ENCODE measurements at places on chromosomes 6 and 20.

GRCh38 chr20:5884465-5885335 is 65.6 kb downstream of the TRMT6 start:
- DNase-seq = no peak

DNA sequence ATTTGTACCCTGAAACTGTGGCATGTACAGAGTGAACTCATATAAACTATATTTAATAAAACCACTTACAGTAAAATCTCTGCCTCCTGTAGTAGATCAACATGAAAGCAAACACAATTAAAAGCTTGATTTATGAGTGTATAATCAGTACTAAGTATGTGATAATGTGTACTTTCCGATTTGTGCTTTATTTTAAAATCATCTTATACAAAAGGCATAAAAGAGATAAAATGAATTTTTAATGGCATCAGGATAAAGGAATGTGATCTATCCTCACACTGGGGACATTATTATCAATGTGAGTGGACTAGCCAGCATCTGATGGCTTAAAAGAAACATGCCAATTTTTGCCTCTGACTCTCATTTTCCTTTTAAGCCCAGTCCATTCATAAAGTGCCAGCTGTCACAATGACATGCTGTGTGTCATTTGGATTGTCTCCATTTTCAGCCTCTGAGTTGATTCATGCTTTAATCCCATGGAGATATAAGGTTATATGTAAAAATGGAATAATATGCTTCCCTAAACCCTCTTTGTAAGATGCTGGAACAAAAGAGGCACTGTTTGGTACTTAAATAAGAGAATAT is 831.6 kb upstream of the EYS start:
- DNase-seq = no peak

GRCh38 chr20:20736303-20736702 is 23.9 kb upstream of the RALGAPA2 start:
- DNase-seq = no peak

- no peak for DNase-seq
These were observed 259.4 kb downstream of the TAF4 start for GRCh38 chr20:61806314-61806713.

- no peak for DNase-seq
These were observed 182.8 kb downstream of the ZDHHC14 start for GRCh38 chr6:157563611-157564284.

GRCh38 chr20:57773059-57773815 is 63.4 kb upstream of the PMEPA1 start:
- no peak for DNase-seq

GRCh38 chr6:136762022-136762975 is 30.0 kb downstream of the MAP3K5 start:
- DNase-seq = no peak

- no peak for DNase-seq
These were observed 8.7 kb upstream of the NPBWR2 start for GRCh38 chr20:64116016-64116415.

GRCh38 chr6:121615493-121615892 is 180.0 kb downstream of the GJA1 start:
- no peak for DNase-seq

DNA sequence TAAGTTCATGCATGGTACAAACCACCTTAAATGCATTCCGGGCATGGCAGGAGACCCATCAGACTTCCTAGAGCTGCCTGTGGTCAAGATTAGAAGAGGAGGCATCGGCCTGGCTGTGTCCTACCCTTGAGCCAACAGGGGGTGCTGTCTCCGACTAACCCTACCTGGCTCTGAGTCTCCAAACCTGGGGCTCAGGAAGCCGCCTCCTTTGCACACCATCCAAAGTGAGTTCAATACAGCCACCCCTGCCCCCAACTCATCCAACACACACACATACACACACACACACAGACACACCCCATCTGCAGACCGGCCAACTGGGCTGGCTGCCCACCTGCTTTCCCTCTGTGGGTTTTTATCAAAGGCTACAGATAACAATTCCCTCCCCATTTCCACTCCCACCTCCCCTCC is 77.0 kb downstream of the JPH2 start:
- DNase-seq = no peak

- no peak for DNase-seq
These were observed 14.6 kb upstream of the ZMYND8 start for GRCh38 chr20:47370850-47371782.

DNA sequence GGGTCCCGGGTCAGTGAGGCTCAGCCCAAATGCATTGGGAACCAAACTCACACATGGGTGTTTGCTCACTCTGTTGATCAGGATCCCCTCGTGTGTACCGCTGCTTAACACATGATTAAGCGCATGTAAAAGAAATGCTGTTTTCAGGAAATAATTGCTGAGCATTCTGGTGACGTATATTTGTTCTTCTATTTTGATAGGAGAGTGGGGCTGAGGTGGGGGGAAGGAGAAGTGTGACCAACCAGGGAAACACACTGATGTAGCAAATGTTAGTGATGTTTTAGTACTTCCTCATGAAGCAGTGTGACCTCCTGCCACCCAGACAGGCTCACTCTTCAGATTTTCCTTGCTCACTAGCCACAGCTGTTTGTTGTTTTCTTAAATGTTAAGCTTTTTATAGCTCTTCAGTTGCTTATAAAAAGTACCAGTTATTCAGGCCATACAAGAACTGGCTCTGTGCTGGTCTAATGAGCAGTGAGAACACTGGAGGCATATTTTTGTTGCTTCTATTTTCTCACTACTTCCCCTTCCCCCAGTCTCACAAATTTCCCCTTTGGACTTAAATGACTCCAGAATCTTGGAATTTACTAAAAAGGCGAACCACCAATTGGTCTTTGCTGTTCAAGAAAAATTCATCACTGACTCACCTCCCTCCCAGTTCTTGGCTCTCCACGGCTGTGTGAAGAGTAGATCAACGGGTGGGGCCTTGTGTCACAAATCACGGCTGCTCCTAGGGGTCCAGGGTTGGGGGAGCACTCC is 79.2 kb upstream of the BACH2 start:
- peak; percentile 85 for DNase-seq

DNA sequence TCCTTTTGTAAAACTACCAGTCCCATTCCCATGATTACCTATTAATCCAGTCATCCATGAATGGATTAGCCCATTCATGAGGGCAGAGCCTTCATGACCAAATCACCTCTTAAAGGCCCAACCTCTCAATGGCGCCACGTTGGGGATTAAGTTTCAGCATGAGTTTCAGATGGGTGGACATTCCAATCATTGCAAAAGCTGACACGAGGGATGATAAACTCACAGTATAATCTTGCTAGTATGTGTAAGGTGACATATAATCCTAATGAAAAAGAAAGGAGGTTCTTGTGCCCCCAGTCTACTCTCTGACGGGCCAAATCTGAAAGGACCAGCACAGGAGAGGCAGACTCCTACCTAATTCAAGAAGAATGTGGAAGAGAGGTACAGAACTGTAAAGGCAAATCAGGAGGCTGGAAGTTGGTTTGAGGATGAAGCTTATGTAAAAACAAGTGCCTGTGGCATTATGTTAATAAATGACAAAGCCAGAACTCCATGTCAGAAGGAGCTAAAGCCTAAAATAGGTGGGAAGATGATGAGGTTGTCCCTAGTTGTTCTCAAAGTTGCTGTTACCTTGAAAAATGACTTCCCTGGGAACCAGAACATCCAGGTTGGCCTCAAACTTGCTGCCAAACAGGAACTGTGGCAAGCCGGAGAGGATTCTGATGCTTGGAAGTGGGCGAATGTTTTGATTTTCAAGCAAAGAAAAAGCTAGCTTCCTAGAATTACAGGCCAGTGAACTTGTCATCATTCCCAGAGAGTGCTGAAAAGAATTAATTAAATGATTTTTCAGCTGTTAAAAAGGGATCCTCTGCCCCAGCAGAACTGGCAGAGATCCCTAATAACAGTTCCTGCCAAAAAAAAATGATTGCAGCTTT is 106.5 kb upstream of the TIAM2 start:
- DNase-seq = no peak

GRCh38 chr6:15534974-15535373 is 127.9 kb downstream of the DTNBP1 start:
- DNase-seq = no peak

GRCh38 chr6:31197559-31198305 is 27.2 kb upstream of the POU5F1 start:
- peak; percentile 88 for DNase-seq

- DNase-seq = no peak
These were observed 132.6 kb downstream of the GPR63 start for GRCh38 chr6:96704713-96705112.

GRCh38 chr6:161370880-161371279 is 97.0 kb upstream of the AGPAT4 start:
- peak; percentile 52 for DNase-seq

GRCh38 chr6:15457121-15457650 is 205.6 kb downstream of the DTNBP1 start:
- no peak for DNase-seq

- no peak for DNase-seq
These were observed 159.5 kb downstream of the JARID2 start for GRCh38 chr6:15405129-15406068.

DNA sequence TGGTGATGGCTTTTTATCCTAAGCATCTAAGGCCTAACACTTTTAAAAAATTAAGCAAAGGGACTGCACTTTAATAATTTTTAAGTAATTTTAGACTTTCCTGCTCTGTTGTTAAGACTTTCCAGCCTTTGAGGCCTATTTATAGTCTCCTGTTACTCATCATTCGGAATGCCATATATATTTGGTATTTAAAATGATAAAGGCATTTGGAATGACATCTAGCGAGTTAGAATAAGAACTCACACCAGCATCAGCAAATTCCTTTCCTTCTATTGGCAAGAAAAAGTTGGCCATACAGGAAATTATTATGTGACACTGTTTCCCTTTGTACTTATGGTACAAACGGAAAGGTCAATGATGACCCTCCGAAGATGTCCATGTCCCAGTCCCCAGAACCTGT is 88.1 kb upstream of the STMND1 start:
- DNase-seq = peak; percentile 88

DNA sequence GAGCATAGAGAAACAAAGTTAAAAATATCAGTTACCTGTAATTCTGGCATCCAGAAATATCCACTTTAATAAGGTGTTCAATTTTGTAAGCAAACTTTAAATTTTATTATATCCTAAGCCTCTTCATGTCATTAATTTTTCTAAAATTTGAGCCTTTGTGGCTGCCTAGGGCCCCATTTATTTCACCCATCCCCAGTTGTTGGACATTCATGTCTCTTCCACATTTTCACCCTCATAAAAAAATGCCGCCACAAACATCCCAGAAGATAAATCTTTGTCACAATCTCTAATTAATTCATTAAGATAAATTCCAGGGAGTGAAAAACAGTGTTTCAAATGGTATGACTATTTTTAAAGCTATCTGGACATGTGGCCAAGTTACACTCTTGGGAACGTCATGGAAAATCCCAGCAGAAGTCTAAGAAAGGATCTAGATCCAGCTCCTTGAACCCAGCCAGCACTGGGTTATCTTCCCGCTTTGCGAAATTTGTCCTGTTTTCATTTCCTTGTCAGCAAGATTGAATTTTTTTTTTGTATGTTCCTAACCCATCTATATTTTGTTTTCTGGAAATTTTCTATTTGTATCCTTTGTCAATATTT is 97.2 kb downstream of the TMEM242 start:
- DNase-seq = no peak

DNA sequence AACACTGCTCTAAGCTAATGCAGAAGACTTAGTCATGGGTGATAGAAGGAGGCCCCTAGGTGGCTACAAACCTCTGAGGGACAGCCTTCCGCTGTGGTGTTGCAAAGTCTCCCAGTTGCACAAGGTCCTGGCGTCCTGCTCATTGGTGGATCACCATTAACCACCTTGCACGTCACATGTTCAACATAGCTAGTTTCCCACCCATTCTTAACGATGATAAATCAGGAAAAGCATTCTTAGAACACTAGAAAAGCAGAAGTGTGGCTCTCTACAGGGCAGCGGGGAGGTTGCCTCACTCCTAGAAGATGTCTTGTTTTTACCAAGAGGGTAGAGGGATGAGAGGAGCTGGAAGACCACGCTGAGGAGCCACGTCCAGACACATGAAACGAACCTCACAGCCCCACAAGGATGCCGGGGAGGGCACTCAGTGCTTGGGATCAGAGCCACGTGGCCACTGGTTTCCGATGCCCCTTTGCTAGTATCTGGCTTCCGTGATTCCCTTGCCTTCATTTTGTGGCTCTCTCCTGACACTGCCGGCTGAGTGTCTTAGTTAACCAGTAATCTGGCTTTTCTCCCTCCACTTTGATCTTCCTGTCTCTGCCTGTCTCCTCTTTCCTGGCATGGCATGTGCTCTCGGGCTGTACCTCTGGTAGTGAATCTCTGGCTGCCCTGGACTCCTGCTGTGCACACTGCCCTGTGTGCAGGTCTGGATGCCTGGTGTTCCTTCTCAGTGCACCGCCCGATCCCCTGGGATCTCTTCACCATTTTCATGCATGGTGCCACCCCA is 91.4 kb upstream of the NEDD9 start:
- no peak for DNase-seq

GRCh38 chr6:161023316-161023715 is 31.7 kb downstream of the MAP3K4 start:
- peak; percentile 55 for DNase-seq

DNA sequence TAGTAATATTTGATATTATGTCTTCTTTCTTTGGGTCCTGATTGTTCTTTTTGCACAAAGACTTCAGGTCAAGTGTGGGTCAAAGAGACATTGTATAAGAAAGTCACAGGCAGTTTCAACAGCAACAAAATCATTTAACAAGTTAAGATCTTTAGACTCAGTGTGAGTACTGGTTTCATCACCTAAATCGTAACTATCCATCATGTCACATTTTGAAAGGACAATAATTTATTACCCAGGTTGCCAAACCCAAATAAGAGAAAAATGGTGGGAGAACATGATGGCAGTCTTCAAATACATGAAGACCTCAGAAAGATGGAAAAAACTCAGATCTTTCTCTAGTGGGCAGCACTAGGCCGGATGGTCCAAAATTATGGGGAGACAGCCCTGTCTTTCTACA is 55.5 kb upstream of the BCLAF1 start:
- no peak for DNase-seq

DNA sequence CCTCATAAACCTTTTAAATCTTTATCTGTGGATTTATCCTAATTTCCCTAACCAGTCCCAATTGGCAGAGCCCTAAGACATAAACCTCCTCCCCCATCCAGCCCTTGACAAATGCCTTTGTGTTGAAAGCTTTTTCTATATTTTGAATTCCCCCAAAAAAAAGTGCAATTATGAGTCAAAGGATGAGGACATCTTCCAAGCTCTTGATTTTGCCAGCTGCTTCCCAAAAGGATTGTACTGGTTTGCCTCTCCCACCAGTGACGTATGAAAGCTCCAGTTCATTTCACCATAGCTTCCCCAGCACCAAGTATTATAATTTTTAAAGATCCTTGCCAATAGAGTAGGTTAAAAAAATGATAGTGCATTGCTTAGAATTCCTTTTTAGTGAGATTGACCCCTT is 38.9 kb downstream of the SIRPA start:
- peak; percentile 59 for DNase-seq

GRCh38 chr6:84773431-84774156 is 9.2 kb upstream of the TBX18 start:
- peak; percentile 45 for DNase-seq
